ENCODE measurements at places on chromosomes 3 and 15.
A peak's percentile ranks its signal among the peaks of the same experiment; 100 is the strongest.

DNA sequence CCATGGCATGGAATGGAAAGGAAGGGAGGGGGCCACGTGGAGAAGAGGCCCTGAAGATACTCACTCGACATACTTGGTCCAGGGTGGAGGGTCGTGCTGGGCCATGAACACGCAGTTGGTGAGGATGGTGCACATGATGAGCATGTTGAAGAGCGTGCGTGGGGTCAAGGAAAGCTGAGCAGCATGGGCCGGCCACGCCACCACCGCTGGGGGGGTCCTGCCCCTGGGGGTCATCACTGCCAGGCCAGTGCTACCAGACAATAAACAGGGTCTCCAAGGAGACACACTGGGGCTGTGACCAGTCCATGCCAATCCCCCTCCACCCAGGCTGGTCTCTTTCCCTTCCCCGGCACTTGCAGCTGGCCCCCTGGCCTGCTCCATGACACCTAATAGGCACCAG lies 27.2 kb downstream of the SCN5A start:
- DNase-seq = no peak

DNA sequence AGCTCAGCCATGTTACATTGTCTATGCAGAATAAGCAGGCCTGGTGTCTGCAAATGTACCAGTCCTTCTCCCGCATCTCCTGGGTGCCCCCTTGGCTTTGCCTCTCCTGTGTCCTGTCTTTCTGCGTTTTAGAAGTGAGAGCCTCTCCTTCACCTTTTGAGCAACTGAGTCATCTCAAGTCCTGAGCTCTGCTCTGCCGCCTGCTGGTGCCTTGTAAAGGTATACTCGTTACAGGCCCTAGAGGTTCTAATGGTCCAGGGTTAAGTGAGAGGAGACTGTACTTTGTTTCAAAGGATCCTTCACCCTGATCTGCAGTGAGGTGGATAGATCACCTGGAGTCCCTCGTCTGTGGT lies 12.6 kb downstream of the GHRL start:
- DNase-seq = no peak

- no peak for DNase-seq
Observed at GRCh38 chr3:156382458-156383346, 172.2 kb downstream of the SSR3 start.

DNA sequence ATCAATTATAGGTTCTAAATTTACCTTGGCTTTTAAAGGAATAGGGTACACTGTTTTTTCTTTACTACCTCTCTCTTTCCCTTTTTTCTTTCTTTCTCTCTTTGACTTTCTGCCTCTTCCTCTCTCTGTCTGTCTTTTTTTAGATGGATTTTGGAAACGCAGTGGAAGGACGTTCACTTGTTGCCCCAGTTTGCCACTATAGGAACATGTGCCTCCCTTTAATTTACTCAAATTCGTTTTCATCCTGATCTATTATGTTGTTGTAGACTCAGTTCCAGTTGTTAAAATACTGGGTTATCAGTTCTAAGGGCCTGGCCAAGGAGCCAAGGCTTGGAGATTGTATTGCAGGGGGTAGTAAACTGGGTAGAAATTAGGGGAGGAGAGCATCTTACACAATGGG lies 1.1 kb upstream of the SPINK8 start:
- DNase-seq = no peak

DNA sequence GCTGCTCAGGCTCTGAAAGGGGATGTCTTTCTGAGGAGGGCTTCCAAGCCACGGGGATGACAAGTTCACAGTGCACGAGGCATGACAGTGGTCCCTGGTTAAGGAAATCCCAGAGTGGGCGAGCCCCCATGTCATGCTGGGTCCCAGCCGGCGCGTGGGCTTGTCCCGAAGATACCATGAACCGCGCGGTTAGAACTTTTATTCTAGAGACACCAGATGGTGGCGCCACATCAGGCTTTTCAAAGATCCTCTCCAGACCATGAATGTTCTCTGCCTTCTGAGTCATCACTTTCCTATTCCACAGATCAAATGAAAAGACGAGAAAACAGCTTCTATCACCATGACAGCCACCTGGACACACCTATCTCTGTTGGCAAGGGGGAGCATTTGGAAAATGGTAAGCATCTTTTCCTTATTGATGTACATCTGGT lies 227.8 kb upstream of the LYSMD4 start:
- DNase-seq = peak; percentile 52

- no peak for DNase-seq
Observed at GRCh38 chr3:87370007-87370406, 93.6 kb upstream of the POU1F1 start.

GRCh38 chr3:141336672-141337522 lies 31.4 kb upstream of the ZBTB38 start:
- peak; percentile 67 for DNase-seq

- peak; percentile 1 for DNase-seq
Observed at GRCh38 chr15:42549032-42549491, 424 bp downstream of the HAUS2 start.

DNA sequence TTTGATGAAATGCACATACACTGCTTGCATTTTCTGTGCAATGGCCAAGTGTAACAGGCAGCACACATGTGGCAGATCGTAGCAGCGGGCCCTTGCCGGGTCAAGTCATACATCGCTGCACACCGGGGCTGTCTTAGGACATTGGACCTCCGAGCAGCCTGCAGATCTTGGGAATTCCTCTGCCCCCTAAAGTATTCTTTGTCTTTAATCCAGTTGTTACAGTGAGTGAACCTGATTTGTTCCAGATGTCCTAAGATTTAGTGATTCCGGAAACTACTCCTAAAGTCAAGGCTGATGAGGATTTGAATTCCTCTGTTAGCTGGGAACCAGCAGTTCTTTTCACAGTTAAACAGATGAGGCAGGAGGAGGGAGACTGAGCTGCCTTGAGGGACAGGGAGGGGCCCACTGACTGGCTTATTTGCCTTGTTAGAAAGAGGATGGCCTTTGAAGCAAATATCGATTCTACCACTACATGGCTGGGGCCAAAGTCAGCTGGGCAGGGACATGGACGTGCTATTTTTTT lies 190.7 kb upstream of the CTDSPL start:
- no peak for DNase-seq

DNA sequence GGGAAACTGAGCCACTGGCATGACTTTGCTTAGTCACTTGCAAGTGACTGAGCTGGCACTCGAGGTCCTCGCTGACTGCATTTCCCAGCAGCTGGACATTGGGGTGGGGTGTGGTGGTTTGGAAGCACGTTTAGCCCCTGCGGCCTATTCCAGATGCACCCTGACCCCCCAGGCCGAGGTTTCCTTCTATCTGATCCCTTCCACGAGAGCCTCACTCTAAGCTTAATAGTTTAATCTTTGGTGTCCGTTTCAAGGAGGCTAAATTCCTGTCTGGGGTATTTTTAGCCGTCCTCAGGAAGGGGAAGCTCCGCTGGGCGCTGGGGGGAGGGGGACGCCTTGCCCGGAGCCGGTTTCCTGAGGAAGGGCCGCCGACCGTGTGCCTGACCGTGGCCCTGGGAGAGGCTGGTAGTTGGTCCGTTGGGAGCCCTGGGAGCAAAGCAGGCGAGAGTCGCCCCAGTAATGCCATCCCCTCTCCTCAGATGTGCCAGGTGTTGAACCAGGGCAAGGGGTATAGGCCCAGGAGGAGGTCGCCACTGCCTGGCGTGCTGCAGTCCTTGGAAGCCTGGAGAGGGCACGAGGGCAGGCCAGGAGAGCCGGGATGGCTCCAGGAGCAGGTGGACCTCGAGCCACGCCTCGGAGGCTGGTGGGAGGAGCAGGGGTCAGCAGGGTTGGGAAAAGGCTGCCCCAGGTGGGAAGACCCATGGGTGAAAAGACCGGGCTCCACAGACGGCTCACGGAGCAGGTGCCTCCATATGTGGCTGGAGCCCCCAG lies 37.2 kb downstream of the IDH2 start:
- no peak for DNase-seq

GRCh38 chr15:53323191-53323590 lies 436.3 kb downstream of the WDR72 start:
- no peak for DNase-seq

- DNase-seq = no peak
Observed at GRCh38 chr3:151969026-151969642, 95.7 kb downstream of the SUCNR1 start.

DNA sequence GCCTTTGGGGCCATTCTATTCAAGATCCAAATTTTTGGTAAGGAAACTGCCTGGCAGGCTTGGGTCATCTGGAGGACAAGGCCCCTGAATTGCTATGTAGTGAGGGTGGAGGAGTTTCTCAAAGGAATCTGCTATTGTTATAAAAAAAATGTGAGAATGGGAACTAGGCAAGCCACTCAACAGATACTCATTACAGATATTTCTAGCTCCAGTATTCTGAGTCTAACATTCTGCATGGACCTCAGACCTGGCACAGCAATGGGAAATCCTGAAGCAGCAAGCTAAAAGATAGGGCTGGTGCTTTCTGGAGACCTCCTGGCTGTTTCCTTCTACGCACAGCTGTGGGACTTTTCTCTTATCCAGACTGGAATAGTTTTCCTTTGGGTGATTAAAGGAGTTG lies 430.7 kb upstream of the RBMS3 start:
- peak; percentile 89 for DNase-seq

GRCh38 chr3:8629151-8630021 lies 15.2 kb downstream of the SSUH2 start:
- peak; percentile 86 for DNase-seq

- peak; percentile 66 for DNase-seq
Observed at GRCh38 chr3:40120806-40121205, 188.7 kb upstream of the EIF1B start.

GRCh38 chr3:38031022-38031994 lies 1.9 kb upstream of the PLCD1 start:
- DNase-seq = peak; percentile 96

DNA sequence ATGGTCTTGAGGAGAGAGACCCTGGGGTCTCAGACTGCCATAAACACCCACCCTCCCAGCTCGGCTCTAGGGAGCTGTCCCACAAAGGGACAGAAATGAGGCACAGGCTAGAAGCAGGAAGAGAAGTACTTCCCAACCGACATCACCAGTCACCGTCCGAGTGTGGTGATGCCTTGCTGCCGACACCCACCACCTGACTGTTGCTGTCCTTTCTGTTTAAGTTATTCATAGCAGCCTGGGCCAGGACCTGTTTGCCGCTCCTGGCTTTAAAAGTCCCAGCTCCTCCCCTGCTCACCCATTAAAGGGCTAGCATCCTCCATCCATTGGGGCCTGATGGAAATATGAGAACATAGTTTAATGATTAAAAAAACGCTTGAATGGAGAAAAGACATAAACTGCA lies 13.2 kb upstream of the SPG11 start:
- DNase-seq = no peak

DNA sequence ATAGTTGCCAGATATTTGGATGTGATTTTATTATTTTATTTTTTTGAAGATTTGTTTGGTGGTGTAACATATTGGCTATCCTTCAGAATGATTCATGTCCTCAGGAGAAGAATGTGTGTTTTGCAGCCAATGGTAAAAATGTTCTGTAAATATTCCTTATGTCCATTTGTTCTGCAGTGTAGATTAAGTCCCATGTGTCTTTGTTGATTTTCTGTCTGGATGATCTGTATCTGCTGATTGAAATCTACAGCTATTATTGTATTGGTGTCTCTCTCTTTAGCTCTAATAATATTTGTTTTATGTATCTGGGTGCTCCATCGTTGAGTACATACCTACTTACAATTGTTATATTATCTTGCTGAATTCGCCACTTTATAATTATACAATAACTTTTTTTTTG lies 1641.7 kb downstream of the OTOL1 start:
- no peak for DNase-seq

DNA sequence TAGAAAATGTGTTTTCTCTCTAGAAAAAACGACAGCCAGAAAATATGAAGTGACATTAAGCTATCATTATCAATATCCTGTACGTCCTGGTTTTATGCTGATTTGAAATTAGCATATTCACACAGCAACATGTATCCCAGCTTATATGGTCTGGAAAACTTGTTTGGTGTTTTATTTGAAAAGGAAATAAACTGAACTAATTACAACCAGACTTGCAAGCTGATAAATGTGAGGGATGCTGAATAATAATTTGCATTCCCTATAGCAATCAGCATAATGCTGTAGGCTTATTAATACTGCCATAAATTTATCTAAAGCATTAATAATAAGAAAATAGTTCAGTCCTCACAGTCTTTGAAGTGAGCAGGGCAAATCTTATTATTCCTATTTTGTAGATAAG lies 336.9 kb upstream of the UMPS start:
- DNase-seq = no peak

DNA sequence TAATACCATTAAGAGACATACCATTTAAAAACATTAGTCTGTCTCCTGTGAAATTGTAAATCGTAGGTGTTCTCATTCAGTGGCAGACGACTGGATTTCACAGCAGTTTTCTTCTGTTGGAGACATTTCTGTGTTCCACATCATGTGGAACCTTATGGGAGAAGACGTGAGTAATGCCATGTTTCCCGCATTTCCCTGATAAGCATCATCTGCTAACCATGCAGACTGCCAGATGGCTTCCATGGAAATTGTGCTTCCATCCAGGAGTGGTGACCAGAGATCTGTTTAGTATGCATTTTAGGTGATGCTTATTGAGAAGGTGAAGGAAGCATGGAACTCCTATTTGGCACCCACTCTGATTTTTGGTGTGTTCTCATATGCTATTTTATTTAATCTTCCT lies 28.4 kb upstream of the ST3GAL6 start:
- no peak for DNase-seq

DNA sequence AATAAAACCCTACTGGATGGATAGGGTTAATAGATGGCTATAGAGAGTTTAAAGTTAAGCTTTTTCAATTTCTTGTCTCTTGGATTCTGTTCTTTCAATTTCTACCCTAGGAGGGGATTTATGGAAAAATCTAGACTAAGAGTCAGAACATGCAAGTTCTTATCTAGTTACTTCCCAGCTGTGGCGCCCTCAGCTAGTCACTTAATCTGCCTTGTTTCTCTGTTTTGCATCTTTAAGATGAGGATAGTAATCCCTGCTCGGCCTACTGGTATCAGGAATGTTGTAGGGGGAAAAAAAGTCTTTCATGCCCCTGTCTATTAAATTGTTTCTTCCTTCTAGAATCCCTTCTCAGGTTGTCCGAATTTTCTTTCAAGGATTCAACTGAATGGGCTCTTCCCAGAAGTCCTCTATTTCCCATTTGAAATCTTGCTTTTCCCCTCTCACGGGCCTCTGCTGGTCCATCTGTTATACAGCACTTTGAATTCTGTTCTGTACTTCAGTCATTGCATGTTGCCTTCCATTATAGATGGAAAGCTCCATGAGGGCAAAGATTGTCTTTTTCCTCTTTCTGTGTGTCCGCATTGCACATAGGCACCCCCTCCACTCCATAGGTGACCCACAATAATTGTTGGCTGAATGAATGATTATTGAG lies 4.4 kb downstream of the KCTD6 start:
- no peak for DNase-seq

DNA sequence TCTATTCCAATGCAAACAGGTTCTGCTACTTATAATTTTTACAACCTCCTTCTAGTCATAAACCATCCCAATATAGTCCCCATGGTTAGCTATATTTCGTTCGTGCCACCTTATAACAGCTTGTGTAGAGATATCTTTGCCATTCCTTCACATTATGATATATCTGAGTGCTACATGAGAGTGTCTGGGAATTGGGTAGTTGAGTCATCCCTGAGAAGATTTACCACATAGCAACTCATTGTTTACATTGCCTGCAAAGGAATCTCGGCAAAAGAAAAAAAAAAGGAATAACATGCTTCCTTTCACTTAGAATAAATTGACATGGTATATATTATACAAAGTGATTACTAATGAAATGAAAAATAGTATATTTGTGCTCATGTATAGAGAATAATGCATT lies 86.0 kb upstream of the VGLL3 start:
- DNase-seq = peak; percentile 69

GRCh38 chr15:99090011-99090699 lies 14.7 kb upstream of the SYNM start:
- DNase-seq = no peak

All from NCI-H226 (cell line).